ENCODE measurements at places on chromosomes 11 and 22. TPM values are rescaled to one million over a fixed set of nuclear protein-coding genes. Genes with fewer than 3 reads are reported as not detected.
A peak's percentile ranks its signal among the peaks of the same experiment; 100 is the strongest.

DNA sequence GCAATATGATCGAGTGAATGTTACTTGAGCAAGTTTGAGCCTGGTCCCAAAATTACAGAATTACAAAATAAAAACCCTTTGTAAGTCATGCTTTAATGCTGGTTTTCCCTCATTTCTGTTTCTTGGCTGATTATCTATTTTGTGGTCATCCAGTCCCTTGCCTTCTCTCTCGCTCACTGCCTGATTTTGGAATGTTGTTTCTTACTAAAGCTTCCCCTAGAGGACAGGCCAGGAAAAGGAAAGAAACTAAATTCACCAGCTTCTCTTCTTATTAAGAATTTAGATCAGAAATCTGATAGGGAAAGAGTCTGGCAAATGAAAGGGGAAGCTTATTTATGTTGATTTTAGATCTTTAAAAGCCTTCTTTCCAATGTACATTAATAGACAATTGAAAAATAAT is 16.6 kb upstream of the BDNF start:
- DNase-seq = no peak
- peaks cover 13% of the 10 kb centered on the region for H3K27me3 ChIP-seq
- H3K36me3 ChIP-seq = no peaks in the 10 kb centered on the region
- peaks cover 35% of the 10 kb centered on the region for H3K4me1 ChIP-seq
- no peak overlapping the region for H3K27ac ChIP-seq

GRCh38 chr11:119618208-119618909 is 110.6 kb downstream of the NECTIN1 start:
- H3K27ac ChIP-seq = no peak overlapping the region
- H3K27me3 ChIP-seq = peaks cover 4% of the 10 kb centered on the region
- peaks cover 17% of the 10 kb centered on the region for H3K4me1 ChIP-seq
- no peak overlapping the region for H3K4me3 ChIP-seq

GRCh38 chr11:44741976-44742375 is 15.2 kb downstream of the TSPAN18 start:
- DNase-seq = no peak
- H3K27me3 ChIP-seq = peaks cover 3% of the 10 kb centered on the region
- peaks cover 15% of the 10 kb centered on the region for H3K4me1 ChIP-seq
- H3K36me3 ChIP-seq = peaks cover 2% of the 10 kb centered on the region
- H3K27ac ChIP-seq = no peak overlapping the region

Gene LRRC56
- 2.7 TPM for total RNA-seq

DNA sequence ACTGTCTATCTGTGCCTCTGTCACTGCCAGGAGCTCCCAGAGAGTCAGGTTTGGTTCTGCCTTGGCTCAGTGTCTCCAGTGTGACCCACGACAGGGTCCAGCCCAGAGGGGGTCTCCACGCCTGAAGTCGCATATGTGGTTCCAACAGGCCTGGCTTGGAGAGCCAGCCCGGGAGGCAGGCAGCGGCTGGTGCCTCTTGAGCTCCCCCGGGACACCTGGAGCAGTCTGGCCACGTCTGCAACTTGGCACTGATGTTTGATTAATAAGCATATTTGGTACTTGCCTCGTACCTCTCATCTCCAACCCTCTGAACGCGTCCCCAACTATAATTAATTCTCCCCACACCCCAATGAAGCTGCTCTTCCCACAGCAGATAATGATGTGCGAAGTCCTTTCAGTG is 31.7 kb upstream of the SHISAL1 start:
- H3K27me3 ChIP-seq = peaks cover 16% of the 10 kb centered on the region
- H3K4me1 ChIP-seq = peaks cover 25% of the 10 kb centered on the region
- H3K27ac ChIP-seq = no peak overlapping the region
- DNase-seq = no peak

Gene SSRP1
- 58.8 TPM for total RNA-seq

Gene GLB1L2
- 0.34 TPM for total RNA-seq

Gene THY1
- total RNA-seq = 219 TPM

DNA sequence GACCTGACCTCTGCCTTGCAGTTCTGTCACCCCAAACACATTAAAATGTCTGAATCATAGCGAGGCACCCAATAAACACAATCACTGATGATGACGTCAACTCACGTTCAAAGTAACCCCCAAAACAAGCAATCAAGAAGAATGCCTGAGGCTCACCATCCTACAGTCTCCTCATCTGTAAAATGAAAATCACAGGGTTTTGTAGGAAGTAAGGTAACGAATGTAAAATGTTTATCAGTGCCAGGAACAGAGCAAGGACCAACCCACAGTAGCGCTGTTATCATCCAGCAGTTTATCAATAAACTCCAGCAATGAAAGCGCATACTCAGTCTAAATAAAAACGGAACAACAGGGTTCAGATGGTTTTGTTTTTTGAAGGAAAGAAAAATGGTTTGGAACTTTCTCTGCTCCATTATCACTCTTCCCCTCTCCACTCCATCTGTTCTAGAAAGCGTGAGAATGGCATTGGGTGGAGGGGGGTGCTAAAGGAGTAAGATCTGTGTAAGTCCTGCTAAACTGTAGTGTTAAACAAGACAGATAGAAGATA is 110.5 kb downstream of the MICAL3 start:
- H3K36me3 ChIP-seq = no peaks in the 10 kb centered on the region
- H3K27me3 ChIP-seq = no peaks in the 10 kb centered on the region
- H3K4me3 ChIP-seq = no peak overlapping the region
- peaks cover 41% of the 10 kb centered on the region for H3K4me1 ChIP-seq

DNA sequence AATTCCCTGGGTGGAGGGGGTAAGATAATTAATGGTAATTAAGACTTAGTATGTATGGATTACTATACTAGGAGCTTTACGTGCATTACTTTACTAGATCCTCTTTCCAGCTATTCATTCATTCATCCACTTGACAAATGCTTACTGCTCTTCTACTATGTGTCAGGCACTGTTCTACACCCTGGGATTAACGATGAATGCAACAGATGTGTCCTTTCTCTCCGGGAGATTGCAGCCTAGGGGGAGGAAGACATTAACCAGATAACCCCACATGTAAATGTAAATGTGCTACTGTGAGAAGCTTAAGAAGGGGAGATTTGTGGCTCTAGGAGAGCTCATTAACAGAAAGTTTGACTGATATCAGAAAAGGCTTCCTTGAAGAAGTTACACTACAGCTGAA is 1.7 kb downstream of the ANKK1 start:
- no peak overlapping the region for H3K4me3 ChIP-seq
- DNase-seq = no peak
- H3K36me3 ChIP-seq = no peaks in the 10 kb centered on the region
- H3K4me1 ChIP-seq = peaks cover 6% of the 10 kb centered on the region
- peaks cover 11% of the 10 kb centered on the region for H3K27me3 ChIP-seq
- H3K27ac ChIP-seq = no peak overlapping the region

- H3K27ac ChIP-seq = no peak overlapping the region
- no peak overlapping the region for H3K4me3 ChIP-seq
- no peak for DNase-seq
- no peaks in the 10 kb centered on the region for H3K27me3 ChIP-seq
- H3K36me3 ChIP-seq = no peaks in the 10 kb centered on the region
- H3K4me1 ChIP-seq = no peaks in the 10 kb centered on the region
Measured at GRCh38 chr11:29012507-29012906, 904.3 kb downstream of the METTL15 start.

Gene APOA4
- not detected for total RNA-seq

- no peak for DNase-seq
- no peak overlapping the region for H3K27ac ChIP-seq
- no peaks in the 10 kb centered on the region for H3K36me3 ChIP-seq
- H3K4me1 ChIP-seq = peaks cover 19% of the 10 kb centered on the region
Measured at GRCh38 chr22:46247443-46247975, 2.6 kb downstream of the CDPF1 start.

GRCh38 chr11:117828611-117829368 is 4.2 kb upstream of the FXYD2 start:
- H3K36me3 ChIP-seq = no peaks in the 10 kb centered on the region
- no peak overlapping the region for H3K27ac ChIP-seq
- H3K4me1 ChIP-seq = peaks cover 2% of the 10 kb centered on the region
- H3K27me3 ChIP-seq = peaks cover 2% of the 10 kb centered on the region

- DNase-seq = peak; percentile 74
- no peak overlapping the region for H3K4me3 ChIP-seq
- H3K4me1 ChIP-seq = peaks cover 2% of the 10 kb centered on the region
- H3K27ac ChIP-seq = no peak overlapping the region
Measured at GRCh38 chr11:64591257-64592233, 525 bp downstream of the SLC22A12 start.

DNA sequence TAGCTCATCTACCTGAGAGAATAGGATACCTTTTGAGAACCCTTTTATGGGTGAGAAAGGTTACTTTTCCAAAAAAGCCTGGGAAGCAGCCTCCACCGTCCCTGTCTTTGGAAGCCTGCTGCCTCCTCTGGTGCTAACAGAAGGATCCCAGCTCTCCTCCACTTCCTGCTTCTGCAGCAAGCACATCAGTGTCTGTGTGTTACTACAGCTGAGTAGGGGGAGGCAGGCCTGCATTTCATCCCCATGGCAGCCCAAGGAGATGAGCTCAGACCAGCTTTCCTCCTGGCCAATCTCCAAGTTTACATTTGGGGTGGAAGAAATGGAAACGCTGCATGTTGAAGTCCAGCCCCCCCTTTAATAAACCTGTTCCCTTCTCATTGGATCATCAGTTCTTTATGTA is 7.4 kb upstream of the CCDC34 start:
- H3K4me3 ChIP-seq = no peak overlapping the region
- no peak for DNase-seq
- no peak overlapping the region for H3K27ac ChIP-seq
- peaks cover 9% of the 10 kb centered on the region for H3K36me3 ChIP-seq

- H3K27me3 ChIP-seq = no peaks in the 10 kb centered on the region
- no peak for DNase-seq
- H3K4me3 ChIP-seq = no peak overlapping the region
- peaks cover 5% of the 10 kb centered on the region for H3K36me3 ChIP-seq
- peaks cover 38% of the 10 kb centered on the region for H3K4me1 ChIP-seq
- no peak overlapping the region for H3K27ac ChIP-seq
Measured at GRCh38 chr11:35090125-35090524, 48.8 kb upstream of the CD44 start.

Gene SCUBE1
- total RNA-seq = 0.07 TPM

Gene CRYBB3
- not detected for total RNA-seq

GRCh38 chr11:8480858-8481257 is 113.2 kb downstream of the STK33 start:
- no peak overlapping the region for H3K4me3 ChIP-seq
- H3K27ac ChIP-seq = no peak overlapping the region
- no peaks in the 10 kb centered on the region for H3K36me3 ChIP-seq

GRCh38 chr11:24295360-24295759 is 201.5 kb upstream of the LUZP2 start:
- peaks cover 3% of the 10 kb centered on the region for H3K36me3 ChIP-seq
- peaks cover 3% of the 10 kb centered on the region for H3K4me1 ChIP-seq
- no peak overlapping the region for H3K27ac ChIP-seq
- H3K4me3 ChIP-seq = no peak overlapping the region

DNA sequence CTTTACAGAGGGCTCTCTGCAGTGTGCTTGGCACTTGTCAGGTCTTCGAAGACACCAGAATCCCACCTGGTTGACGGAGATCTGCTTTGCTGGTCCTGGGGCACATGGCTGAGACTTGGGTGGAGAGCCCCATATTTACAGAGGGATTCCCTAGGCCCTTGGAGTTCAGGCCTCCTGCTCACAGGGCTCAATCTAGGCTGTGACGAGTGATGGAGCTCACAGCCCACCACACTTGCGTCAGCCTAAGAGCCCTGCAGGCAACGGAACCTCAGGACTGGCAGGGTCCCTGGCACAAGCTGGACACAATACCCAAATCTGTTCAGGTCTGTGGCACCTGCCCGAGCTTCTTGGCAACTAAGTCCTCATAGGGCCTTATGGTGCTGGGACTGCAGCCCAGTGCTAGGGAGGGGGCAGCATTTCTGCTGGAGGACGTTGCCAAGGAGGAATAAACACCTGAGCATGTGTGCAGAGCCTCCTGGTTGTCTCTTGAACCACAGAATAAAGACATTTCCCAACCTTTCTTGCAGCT is 59.1 kb downstream of the KCNC1 start:
- H3K27me3 ChIP-seq = no peaks in the 10 kb centered on the region
- DNase-seq = no peak
- no peak overlapping the region for H3K27ac ChIP-seq

GRCh38 chr11:10076458-10077141 is 217.4 kb downstream of the SBF2 start:
- H3K27ac ChIP-seq = peak overlapping the region; percentile 27
- peaks cover 24% of the 10 kb centered on the region for H3K4me1 ChIP-seq
- peaks cover 18% of the 10 kb centered on the region for H3K36me3 ChIP-seq
- H3K27me3 ChIP-seq = no peaks in the 10 kb centered on the region

Data from chondrocyte (in vitro differentiated cells).